Colonic mucosa (tissue), 4 donors: ENCODE measurements at places on chromosomes 16 and 17.
A peak's percentile ranks its signal among the peaks of the same experiment; 100 is the strongest.

DNA sequence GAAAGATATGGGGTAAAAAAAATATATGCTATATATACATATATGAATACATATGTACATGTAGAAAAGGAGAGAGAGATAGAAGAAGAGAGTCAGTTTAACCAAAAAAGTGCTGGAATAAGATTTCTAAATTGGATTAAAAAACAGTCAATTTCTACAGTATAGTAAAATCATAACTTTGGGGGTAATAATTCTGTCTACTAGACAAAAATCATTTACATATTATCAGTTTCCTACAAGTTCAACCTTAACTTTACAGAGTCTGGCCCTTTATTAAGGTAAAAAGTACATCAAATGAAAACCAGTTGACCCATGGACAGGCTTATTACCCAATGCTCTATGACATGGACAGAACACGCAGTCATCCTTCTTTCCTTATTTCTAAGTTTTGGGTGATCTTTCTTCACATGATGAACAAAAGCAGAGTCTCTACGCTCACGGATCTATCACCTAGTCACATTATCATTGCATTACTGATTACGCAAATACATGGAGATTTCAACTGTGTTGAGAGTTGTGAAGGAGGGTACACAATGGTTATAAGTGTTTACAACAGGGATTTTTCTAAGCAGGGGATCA lies 63.9 kb upstream of the SMIM36 start:
- no peaks in the 10 kb centered on the region for H3K36me3 ChIP-seq
- H3K4me1 ChIP-seq, result no peaks in the 10 kb centered on the region
- H3K4me3 ChIP-seq, result no peak overlapping the region
- DNase-seq, result no peak

GRCh38 chr17:55265311-55266021 lies 706 bp downstream of the HLF start:
- no peak overlapping the region for H3K27ac ChIP-seq
- DNase-seq, result no peak
- peaks cover 25% of the 10 kb centered on the region for H3K27me3 ChIP-seq
- H3K4me1 ChIP-seq, result no peaks in the 10 kb centered on the region

DNA sequence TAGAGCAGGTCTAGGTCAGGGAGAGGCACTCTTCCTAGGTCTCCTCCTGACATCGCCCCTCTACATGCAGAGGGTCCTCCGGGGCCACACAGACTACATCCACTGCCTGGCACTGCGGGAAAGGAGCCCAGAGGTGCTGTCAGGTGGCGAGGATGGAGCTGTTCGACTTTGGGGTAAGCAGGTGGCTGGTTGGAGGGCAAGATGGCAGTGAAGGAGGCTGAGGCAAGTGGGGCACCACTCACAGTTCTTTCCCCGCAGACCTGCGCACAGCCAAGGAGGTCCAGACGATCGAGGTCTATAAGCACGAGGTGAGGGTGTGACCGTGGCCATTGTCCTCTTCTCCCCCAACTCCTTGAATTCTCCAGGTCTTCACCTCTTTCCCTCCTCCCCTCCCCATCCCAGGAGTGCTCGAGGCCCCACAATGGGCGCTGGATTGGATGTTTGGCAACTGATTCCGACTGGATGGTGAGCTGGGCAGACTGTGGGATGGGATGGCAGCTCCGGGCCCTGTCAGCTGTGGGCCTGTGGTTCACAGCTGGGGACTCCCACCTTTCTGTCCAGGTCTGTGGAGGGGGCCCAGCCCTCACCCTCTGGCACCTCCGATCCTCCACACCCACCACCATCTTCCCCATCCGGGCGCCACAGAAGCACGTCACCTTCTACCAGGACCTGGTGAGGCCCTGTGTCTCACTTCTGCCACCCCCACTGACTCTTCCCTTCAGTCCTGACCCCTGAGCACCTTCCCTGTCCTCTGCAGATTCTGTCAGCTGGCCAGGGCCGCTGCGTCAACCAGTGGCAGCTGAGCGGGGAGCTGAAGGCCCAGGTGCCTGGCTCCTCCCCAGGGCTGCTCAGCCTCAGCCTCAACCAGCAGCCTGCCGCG lies 3.0 kb downstream of the THOC6 start:
- H3K4me3 ChIP-seq, result no peak overlapping the region
- peaks cover 21% of the 10 kb centered on the region for H3K4me1 ChIP-seq
- peaks cover 4% of the 10 kb centered on the region for H3K27me3 ChIP-seq
- no peaks in the 10 kb centered on the region for H3K36me3 ChIP-seq

GRCh38 chr16:1830213-1830612 lies 3.2 kb downstream of the FAHD1 start:
- no peak overlapping the region for H3K4me3 ChIP-seq
- peak overlapping the region; percentile 70 for H3K27ac ChIP-seq
- no peaks in the 10 kb centered on the region for H3K27me3 ChIP-seq
- peaks cover 21% of the 10 kb centered on the region for H3K4me1 ChIP-seq
- H3K36me3 ChIP-seq, result no peaks in the 10 kb centered on the region
- peak; percentile 38 for DNase-seq

- H3K27ac ChIP-seq, result no peak overlapping the region
- no peak for DNase-seq
- no peaks in the 10 kb centered on the region for H3K27me3 ChIP-seq
- no peak overlapping the region for H3K4me3 ChIP-seq
- H3K4me1 ChIP-seq, result no peaks in the 10 kb centered on the region
Measured at GRCh38 chr17:46943501-46944393, 20.8 kb downstream of the GOSR2 start.

- no peak overlapping the region for H3K27ac ChIP-seq
- no peaks in the 10 kb centered on the region for H3K36me3 ChIP-seq
Measured at GRCh38 chr17:75103601-75104554, 5.9 kb upstream of the ARMC7 start.
